HS-27A (cell line): ENCODE measurements at places on chromosomes 13 and 19.

- no peak for DNase-seq
Measured at GRCh38 chr13:25616674-25617073, 244.9 kb downstream of the ATP8A2 start.

- no peak for DNase-seq
Measured at GRCh38 chr19:5147074-5147977, 178.4 kb downstream of the KDM4B start.

DNA sequence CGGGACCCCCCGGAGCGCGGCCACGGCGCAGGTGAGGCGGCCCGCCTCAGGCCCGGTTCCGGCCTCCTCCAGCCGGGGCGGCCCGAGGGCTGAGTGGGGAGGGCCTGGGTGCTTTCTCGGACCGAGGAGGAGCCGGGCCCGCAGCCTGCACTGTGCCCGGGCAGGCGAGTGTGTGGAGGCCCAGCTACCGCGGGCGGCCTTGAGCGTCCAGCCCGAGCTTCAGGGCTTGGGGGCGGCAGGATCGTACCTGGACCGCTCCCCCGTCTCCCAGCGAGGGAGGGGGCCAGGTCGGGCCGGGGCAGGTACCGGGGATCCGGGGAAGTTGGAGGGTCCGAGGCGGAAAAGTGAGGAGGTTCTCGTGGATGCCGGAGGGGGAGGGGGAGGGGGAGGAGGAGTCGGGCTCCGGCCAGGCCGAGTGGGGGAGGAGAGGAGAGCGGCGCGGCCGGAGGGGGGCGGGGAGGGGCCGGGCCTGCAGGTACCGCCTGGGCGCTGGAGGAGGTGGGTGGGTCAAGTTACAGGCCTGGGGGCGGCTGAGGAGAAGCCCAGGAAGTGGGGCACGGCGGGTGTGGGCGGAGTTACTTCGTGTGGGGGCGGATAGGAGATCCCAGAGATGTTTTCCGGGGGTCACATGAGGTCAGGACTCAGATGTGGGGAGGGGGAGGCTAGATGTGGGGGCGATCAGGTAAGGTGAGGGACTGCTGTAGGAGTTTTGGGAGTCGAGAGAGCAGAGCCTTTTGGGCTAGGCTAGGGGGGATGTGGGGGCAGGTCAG, 545 bp downstream of the NACC1 start:
- no peak for DNase-seq

DNA sequence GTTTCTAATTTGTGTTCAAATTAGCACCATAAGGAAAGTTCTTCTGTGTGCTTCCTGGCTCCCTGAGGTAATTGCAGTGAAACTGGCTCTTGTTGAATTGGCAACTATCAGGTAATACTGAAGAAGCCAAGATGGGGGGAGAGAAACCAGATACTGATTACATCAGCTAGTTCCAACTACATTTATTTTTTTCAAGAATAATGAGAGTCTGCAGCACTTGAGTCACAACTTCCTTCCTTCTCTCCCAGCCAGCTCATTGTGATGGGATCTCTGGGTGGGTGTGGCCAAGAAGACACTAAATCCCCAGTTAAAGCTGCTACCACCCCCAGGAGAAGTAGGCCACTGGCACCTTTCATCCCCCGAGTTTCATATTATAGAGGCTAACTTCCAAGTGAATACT, 100.7 kb upstream of the RXFP2 start:
- no peak for DNase-seq

GRCh38 chr19:48737360-48737998, 2.9 kb downstream of the RASIP1 start:
- DNase-seq = no peak

DNA sequence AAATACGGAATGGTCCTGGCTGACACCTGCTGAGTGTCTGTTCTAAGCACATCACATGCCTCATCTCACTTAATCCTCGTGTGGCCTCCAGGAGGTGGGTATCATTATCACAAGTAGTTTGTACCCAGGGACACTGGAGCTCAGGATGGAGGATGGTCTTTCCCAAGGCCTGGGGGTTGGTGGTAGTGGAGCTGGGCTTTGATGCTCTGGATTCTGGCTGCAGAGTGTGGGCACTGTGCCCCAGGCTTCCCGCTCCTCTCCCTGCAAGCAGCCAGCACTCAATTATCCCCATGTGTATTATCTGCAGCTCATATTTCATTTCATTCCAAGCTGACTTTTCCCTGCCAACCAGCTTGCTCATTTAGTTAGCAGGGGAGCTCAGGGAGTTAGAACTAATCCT, 52.1 kb downstream of the SIAH3 start:
- no peak for DNase-seq

GRCh38 chr13:99150575-99151361, 49.9 kb upstream of the UBAC2 start:
- DNase-seq = peak; percentile 26

DNA sequence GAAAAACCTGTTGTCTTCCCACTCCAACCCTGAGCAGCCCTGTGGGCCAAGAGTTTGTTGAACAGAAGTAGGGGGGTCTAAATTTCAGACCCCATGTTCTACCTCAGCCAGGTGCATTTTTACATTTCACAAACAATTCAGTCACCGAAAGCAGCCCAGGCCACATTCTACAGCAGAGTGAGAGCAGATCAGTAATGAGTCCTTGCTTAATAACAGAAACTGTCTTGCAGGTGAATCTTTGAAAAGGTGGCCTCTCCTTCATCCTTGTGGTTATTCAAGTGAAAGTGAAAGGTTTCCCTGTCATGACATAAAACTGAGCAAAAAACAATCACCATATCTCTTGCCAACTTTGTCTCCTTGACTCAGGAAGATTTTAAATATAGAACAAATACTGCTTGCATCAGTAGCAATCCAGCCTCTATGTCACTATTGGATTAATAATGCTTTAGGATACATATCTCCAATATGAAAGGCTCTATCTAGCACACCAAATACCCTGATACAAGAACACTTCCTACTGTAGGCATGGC, 670.2 kb downstream of the DIAPH3 start:
- no peak for DNase-seq

DNA sequence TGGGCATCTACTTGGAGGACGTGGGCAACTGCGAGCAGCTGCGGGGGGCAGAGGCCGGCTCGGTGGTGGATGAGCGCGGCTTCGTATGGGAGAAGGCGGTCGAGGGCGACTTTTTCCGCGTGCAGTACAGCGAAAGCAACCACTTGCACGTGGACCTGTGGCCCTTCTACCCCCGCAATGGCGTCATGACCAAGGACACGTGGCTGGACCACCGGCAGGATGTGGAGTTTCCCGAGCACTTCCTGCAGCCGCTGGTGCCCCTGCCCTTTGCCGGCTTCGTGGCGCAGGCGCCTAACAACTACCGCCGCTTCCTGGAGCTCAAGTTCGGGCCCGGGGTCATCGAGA, 10.3 kb upstream of the STRN4 start:
- no peak for DNase-seq

GRCh38 chr13:30720172-30720869, 15.0 kb upstream of the ALOX5AP start:
- no peak for DNase-seq

- no peak for DNase-seq
Measured at GRCh38 chr13:95540888-95541287, 11.6 kb upstream of the CLDN10 start.

DNA sequence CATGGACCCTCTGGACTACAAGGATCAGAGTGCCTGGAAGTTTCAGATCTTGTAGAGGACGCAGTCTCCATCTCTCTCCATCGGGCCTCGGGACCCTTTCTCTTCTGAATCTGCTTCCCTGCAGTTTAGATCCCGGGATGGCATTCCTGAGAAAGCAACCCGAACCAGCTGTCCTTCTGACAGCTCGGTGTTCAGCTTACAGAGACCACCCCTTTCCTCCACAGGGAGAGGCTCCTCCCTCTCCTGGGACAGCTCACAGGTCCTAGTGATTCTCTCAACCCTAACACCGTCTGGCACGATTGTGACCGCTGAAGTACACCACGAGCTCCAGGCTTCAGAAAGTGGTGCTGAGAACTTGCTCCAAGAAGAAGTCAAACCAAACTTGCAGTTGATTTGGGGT, 18.2 kb downstream of the CRX start:
- DNase-seq = no peak

DNA sequence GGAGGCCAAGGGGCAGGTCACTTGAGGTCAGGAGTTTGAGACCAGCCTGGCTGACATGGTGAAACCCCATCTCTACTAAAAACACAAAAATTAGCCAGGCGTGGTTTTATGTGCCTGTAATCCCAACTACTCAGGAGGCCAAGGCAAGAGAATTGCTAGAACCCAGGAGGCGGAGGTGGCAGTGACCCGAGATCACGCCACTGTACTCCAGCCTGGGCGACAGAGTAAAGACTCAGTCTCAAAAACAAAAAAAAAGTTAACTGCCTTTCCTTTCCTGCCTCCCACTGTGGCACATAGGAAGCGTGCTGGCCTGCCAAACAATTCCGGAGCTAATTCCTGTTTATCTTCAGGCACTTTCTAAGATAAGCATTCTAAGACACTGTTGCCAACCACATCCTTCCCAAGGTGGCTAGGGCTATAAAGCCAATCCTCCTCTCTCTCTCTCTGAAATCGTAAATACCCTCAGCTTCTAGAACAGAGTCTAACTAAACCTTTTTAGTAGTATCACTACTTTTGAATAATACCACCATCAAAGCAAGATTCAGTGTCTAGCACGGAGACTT, 21.6 kb downstream of the SLC25A30 start:
- DNase-seq = no peak

- DNase-seq = no peak
Measured at GRCh38 chr13:111873676-111874178, 193.2 kb upstream of the SOX1 start.

- peak; percentile 11 for DNase-seq
Measured at GRCh38 chr13:96052656-96053002, 572 bp downstream of the UGGT2 start.

- DNase-seq = no peak
Measured at GRCh38 chr19:55540619-55541018, 3.7 kb upstream of the SBK2 start.

GRCh38 chr13:26323764-26324163, 69.8 kb downstream of the CDK8 start:
- no peak for DNase-seq

DNA sequence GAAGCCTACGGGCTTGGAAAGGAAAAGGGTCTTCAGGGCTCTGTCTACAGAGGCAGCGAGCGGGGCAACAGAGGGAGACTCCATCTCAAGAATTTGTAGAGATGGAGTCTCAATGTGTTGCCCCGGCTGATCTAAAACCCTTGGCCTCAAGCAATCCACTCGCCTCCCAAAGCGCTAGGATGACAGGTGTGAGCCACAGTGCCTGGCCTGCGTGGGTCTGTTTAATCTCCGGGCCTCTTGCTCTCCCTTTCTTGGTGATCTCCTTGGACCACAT, 8.1 kb downstream of the RPS9 start:
- DNase-seq = no peak

GRCh38 chr19:6837525-6837924, 49.9 kb upstream of the ADGRE1 start:
- DNase-seq = no peak

DNA sequence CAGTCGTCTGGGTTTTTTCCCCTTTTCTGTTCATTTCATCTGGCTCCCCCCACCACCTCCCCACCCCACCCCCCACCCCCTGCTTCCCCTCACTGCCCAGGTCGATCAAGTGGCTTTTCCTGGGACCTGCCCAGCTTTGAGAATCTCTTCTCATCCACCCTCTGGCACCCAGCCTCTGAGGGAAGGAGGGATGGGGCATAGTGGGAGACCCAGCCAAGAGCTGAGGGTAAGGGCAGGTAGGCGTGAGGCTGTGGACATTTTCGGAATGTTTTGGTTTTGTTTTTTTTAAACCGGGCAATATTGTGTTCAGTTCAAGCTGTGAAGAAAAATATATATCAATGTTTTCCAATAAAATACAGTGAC, 9.3 kb downstream of the CALM3 start:
- DNase-seq = no peak

DNA sequence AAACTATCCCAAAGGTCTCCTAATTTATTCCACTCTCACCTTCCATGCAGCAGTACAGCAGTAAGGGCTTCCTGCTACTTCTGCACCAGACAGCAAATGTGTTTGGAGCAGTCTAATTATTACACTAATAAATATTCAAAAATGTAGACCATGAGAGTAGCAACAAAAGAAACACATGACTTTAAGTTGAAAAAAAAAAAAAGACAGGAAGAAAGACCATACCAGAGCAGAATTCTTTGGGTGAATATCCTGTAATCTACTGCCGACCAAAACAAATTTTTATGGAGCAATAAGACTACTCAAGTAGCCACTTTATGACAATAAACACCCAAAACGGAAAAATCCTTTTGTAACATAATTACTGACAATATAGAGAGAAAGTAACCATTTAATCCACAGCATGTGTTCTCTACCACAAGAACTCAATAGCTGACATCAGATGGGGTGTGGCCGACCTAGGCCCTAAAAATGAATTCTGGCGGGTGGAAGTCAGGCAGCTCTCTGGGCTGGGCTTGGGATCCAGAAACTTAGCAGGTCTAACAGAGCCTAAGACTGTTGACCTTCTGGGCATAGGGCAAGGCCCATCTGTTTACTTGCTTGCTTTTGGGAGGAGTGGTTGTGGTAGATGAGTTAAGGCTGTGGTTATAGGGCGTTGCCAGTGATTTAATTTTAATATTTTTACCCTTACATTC, 4.6 kb downstream of the KLF12 start:
- no peak for DNase-seq

GRCh38 chr13:29847501-29847983, 2.9 kb downstream of the UBL3 start:
- DNase-seq = no peak
